ENCODE measurements at places on chromosomes 7 and 10.

DNA sequence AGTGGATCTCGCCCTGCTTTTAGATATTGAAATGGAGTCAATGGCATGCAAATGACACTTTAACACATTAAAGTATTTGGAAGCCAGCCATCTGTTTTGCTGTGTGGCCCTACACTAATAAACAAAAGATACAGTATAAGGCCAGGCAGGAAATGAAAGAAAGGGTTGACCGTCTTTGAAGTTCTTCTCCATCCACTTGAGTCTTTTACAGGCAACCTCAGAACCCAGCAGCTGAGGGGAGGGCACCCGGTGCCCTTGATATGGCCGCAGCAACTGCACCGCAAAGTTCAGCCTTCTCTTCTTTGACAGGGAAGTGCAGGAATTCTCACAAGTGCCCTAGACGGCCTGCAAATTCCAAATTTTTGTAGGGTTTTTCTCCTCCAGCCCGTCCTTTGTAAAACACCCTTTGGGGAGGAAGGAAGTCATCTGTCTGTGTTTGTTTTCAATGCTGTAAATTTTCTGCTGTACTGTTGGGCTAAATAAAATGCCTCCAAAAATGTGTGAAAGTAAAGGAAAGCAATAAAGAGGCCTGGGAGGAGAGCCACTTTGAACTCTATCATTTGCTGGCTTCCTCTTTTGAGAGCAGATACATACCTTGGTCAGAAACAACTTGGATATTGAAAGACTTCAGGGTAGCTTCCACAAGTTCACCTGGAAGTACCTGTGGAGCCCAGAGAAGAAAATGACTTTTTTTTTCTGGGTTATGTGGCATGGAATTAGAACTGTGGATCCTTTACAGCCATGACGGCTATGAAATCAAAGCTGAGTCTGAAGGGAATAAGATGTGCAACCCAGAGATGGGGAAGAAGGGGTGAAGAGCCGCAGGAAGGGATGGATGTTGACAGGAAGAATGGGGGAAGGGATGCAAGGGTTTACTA is 3.6 kb downstream of the HOXA1 start:
- peak; percentile 49 for DNase-seq

DNA sequence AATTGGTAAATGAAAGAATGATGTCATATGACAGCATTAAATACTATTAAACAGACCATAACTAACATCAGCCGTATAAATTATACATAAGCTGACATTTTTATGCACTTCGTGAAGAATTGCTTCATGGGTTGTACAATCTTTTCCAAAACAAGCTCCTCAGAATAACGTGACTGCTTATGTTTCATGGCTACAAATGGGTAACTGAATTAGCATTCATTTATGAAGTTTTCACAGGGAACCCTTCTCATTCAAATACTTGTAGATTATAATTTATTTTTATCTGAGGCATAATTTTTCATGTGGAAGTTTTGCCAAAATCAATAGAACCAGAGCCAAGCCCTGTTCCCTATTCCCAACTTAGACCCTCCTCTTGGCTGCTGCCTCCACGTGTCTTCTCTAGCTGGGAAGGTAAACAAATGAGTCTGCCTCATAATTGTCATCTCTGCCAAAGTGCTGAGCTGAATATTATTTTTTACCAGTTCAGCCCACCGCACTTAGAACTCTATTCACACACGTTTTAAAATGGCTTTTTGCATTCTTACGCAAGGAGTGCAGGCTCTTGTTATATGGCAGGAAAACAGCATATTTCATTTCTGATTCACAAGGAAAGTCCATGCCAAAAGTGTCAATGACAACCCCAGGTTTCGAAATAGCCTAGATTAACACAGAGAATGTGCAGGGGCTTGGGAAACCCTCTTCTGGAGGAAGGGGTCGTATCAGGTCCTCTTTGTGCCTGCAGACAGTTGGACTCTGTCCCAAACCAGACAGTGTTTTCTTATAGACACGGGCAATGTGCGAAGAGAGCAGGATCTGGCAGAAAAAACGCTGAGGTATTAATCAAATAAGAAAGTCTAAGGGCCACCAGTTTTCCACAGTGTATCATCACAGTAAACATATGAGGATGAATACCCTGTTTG is 370.7 kb upstream of the MGMT start:
- no peak for DNase-seq

DNA sequence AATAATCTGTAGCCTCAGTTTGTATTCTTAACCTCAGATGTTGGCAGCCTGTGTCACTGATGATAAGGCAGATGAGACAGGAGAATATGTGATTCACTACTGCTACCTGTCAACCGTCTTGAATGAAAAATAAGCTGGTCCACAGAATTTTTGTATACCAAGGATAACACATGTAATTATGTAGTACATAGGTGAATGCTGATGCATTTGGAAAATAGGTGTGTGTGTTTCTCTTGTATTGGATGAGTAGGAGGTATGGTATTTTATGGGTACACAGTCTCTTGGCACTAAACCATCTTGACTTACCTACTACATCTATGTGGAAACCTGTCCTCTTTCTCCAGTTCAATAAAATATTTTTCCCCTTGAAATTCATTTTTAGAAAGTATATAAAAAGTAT is 20.7 kb upstream of the ZRANB1 start:
- DNase-seq: no peak

DNA sequence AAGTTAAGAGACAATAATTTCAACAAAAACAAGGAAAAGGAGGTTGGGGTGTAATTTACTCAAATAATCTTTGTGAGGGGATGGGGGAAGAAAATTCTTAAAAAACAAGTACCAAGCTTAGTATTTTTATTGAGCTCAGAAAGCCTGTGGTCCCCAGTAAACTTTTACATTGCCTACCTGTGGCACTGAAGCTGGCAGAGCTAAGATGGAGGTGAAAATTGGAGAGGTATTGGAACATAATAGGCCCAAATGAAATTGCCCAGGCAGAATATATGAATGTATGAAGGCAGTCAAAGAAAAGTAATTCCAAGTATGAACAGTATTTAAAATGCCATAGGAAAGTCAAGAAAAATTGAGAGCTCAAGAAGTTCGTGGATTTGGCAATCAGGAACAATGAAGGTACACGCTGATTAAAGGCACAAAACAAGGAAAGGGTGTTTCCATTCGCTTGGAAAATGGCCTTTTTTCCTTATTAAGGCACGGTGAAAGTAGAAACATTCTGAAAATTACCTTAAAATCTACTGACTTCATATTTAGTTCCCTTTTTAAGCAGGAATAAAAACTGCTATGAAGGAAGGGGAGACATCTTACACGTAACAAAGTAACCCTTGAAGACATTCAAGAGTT is 3.4 kb upstream of the KMT2E start:
- no peak for DNase-seq

- no peak for DNase-seq
Observed at GRCh38 chr7:144416341-144416740, 12.8 kb upstream of the NOBOX start.

- DNase-seq: no peak
Observed at GRCh38 chr10:46220187-46220586, 66.6 kb upstream of the ANTXRL start.

DNA sequence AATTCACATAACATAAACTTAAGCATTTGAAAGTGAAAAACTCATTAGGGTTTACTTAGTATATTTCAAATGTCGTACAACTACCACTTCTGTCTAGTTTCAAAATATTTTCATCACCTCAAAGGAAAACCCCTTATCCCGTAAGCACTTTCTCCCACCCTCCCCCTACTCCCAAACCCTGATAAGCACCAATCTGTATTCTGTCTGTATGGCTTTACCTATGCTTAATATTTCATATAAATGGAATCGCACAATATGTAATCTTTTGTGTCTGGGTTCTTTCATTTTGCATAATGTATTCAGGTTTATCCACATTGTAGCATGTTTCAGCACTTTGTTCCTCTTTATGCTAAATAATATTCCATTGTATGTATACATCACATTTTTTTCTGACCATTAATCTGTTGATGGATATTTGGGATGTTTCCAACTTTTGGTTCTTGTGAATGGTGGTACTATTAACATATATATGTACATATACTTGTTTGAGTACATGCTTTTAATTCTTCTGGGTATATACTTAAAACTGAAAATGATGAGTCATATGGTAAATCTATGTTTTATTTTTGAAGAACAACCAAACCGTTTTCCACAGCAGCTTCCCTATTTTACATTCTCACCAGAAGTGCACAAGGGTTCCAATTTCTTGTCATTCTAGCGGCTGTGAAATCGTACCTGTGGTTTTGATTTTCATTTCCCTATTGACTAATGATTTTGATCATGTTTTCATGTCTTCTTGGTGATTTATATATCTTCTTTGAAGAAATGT is 6.2 kb upstream of the STARD3NL start:
- DNase-seq: no peak

GRCh38 chr10:56902554-56902953 is 541.5 kb upstream of the ZWINT start:
- DNase-seq: no peak

- no peak for DNase-seq
Observed at GRCh38 chr10:80485076-80485945, 31.2 kb downstream of the TSPAN14 start.

DNA sequence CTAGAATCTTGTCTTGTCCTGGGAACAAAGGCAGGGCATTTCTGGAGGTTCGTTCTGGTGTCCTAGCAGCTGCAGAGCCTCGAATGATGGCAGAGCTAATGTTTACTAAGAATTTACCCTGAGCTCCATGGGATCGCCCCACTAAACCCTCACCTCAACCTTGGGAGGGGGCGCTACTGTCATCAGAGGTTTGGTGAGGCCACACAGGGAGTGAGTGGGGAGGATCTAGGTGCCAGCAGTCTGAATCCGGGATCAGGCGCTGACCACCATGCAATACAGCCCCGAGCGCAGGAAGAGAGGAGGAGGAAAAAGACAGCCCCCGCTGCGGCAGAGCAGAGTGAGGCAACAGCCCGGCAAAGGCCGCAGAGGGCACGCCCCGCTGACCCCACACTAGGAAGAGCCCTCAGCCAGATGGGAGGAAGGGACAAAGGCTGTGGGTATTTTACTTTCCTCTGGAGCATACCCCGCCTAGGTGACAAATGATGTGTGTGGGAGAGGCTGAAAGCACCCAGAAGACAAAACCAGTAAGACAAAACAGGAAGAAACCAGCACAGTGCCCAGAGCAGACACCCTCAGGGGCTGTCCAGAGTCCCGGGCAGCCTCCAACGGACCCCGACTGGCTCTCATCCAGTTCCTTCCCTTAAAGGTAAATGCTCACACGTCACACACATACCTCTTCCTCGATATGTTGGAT is 103.5 kb downstream of the FAM53B start:
- DNase-seq: no peak

DNA sequence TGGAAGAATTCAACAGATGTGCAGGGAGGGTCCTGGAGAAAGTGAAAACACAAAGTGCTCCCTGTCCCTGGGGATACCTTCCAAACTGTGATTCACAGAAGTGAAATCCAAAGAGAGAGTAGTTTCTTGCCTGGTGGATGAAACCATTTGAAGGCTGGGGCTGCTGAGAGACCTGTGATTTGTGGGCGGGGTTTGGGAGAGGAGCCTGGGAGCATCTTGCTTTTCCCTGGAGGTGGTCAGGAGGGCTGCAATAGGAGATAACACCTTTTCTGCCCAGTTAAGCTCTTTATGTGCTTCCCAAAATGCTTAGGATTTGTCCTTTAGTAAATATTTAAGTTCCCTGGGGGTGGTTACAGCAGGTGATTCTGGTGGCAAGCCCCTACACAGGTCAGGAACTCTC is 105.3 kb upstream of the TPK1 start:
- no peak for DNase-seq

DNA sequence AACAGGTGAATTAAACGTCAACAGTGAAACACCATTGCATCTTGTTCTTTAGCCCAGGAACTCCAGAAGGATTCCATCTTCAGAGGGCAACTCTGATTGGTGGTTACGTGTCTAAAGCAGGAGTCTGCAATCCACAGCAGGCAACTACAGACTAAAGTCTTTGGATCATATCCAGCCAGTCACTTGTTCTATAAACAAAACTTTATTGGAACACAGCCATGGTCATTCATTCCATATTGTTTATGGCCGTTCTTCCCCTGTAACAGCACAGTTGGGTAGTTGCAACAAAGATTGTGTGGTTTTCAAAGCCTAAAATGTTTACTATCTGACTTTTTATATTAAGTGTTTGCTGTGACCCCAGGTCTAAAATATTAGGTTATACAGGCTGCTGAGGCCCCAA is 94.7 kb upstream of the IMMP2L start:
- no peak for DNase-seq

- no peak for DNase-seq
Observed at GRCh38 chr10:129725482-129725881, 238.6 kb downstream of the EBF3 start.

DNA sequence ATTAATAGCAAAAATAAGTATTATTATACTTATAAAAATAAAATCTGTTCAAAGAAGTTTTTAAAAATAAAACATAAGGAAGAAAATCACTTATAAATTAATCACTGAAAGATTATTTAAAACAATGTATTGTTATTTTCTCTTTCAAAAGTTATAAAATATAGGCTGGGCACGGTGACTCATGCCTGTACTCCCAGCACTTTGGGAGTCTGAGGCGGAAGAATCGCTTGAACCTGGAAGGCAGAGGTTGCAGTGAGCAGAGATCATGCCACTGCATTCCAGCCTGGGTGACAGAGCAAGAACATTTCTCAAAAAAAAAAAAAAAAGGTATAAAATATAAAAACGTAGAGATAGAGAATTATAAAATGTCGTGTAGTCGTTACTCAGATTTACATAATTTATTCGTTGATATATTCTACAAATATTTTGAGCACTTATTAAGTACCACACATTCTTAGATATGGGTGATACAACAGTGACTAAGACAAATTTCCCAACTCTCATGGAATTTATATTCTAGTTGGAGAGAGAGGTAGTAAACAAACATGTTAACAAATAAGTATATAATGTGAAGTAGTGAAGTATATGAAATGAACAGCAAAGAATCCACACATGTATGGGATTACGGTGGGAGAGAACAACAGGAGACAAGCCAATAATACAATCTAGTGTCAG is 1030.0 kb downstream of the SORCS1 start:
- DNase-seq: no peak

- no peak for DNase-seq
Observed at GRCh38 chr7:14754631-14755030, 147.9 kb downstream of the DGKB start.

DNA sequence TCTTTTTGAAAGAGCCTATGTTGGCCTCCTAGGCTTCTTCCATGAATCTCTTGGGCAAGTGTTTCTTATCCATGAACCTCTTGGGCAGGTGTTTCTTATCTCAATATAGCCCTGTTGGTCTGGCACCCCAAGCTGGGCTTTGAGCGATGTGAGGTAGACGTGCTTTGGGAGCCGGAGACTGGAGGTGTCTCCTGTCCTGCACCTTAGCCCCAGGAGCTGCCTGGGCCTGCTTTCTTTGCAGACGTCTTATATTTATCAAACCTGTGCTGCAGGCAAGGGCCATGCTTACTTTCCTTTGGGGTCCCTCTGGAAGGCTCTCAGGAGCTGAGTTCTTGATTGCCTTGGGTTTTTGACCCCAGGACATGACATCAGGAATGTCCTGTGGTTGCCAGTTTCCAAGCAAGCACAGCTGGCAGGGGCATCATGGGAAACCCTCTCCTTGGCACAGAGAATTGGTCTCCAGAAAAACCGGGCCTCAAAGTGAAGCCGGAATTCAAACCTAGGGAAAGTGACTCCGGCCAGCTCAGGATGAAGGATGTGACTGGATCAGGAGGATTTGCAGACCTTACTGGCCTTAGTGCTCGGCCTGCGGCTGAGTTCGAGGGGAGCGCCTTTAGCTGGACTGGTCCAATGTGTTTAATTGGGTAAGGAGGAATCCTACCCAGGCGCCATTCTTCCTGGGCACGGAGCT is 2.8 kb downstream of the JAKMIP3 start:
- DNase-seq: no peak

Measured in HAP-1 (cell line).